ENCODE measurements at places on chromosomes 3 and 15.

DNA sequence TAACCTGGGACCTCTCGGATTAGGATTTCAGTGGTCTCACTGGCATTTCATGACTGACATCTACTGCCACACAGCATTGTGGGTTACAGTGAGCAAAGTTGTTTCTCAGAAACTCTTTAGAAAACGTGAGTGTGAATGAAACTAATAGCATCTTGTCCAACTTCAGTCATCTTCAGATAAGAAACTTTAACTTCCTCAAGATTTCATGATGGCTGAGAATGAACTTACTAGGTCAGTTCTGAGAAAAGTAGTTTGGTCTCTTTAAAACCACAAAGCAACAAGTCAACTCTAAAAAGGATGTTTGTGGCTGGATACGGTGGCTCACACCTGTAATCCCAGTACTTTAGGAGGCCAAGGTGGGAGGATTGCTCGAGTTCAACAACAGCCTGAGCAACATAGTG lies 14.2 kb upstream of the HOMER2 start:
- DNase-seq, result no peak

DNA sequence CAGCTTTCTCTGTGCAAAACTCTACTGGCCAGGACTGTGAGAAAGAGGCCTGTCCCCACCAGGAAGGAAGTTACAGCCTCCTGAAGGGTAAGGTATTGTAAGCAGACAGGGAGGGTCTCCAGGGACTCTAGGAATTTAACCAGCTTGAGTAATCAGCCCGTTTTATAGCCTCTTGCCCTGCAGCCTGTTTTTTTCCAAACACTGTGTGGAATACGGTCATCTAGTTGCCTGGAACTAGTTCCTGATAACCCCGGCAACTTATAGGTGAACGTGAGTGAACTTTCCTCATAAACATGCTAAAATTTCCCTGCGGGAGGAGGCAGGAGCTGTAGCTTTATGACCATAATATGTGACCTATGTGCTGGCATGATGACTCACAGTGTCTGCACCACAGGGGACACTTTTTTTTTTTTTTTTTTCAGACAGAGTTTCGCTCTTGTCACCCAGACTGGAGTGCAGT lies 60.1 kb upstream of the DAZL start:
- peak; percentile 84 for DNase-seq

DNA sequence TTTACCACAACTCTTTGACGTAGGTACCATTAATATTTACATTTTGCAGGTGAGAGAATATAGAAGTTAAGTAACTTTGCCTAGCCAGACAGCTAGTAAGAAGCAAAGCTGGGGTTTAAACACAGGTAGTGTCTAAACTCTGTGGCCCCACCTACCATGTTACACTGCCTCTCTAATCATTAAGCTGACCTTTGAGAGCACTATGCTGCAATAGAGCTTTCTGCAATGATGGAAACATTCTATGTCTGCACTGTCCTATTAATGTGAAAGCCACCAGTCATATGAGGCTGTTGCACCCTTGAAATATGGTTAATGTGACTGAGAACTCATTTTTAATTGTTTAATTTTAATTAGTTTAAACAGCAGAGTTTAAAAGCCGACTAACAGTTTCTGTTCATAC lies 6.3 kb upstream of the RARB start:
- no peak for DNase-seq

DNA sequence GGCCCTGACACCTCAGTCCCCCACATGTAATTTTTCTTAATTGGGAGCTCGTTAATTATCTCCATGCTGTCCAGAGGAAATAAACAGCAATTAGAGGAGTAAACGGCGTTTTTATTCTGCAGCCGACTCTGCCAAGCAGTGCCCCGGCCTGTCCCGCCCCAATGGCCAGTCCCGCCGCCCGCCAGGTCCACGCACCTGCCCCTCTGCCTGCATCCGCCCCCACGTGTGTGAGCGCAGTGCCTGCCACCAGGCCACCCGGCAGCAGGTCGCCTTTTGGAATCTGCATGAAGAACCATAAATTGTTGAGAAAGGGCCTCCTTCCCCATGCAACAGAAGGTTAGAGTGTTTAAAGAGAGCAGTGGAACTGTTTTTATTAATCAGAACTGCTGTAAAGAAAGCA lies 87.5 kb upstream of the LINGO1 start:
- no peak for DNase-seq

DNA sequence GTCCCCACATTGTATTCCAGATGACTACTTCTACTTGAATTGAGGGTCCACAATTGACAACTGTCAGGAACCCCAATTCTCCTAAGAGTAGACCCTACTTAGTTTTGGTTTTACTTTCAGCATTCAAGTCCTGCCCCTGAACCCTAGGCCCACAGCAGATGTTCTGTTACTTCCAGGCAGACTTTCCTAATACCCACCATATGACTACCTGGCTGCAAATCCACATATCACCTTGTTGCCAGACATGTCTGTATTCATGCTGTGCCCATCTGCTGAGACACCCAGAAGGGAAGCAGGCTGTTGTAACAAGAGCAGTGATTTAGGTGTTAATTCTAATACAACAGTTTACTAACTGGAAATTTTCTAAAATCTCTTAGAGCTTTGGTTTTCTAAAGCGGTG lies 235.1 kb upstream of the CCDC54 start:
- DNase-seq, result no peak

DNA sequence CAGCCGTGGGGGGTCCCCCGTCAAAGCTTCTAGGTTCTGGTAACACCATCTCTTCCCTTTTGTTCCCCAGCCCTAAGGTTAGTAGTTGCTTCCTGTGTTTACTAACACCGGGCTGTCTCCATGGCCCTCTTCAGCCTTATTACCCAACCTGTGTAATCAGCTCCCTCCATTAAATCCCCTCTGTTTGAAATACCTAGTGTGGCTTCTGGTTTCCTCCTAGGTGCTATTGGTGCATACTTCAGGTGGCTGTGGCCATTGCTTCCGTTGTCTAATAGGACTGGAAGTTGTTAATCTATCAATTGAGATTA lies 35.3 kb downstream of the MOBP start:
- no peak for DNase-seq

DNA sequence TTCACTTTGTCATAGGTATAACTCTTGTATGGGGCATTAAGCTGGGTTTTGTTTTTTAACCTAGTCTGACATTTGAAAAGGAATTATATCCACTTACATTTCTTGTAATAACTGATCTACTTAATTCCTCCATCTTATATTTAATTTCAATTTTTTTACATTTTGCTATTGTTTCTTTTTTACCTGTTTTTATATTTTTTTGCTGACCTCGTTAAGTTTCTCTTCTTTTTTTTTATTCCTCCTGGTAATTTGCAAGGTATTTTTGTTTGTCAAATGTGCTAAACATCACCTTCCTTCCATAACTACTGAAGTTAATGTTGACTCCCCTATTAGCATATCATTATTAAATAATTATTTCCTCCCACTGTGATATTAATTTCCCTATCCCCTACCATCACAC lies 87.7 kb upstream of the NR2F2 start:
- no peak for DNase-seq

DNA sequence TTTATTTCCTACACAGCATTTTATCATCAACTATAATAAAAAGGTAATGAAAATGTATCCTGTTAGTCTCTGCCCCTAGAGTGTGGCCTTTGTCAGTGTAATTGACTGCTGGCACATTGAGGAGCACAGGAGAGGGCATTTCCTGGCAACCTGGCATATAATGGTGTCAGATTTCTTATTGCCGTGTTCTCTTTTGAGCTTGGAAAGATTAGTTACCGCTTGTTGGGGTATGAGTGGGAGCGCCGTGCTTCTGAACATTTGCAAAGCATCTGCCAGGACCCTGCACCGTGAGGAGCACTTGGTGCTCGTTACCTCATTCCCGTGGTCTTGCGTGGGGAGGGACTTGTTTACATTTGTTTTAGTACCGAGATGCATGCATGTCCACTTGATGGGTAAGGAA lies 124.4 kb downstream of the PTPRG start:
- no peak for DNase-seq

DNA sequence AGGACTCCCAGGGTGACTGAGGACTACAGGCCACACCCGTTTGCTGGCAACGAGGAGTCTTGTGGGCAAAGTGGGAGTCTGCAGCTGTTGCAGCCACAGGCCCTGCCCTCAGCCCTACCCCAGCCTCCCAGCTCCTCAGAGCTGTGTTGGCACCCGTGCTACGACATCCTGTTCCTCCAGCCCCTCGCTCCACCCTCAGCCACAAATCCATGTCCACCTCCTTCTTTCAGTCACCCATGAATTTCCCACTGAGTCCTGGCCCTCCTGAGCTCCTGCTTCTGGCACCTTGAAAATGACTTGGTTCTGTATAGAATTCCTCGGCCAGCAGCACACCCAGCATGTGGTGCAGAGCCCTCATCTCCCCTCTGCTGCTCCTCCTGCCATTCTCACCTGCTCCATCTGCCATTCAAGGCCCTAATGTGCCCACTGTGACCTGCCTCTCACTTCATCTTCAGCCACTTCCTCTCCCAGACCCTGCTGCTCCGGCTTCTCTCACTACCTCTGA lies 20.9 kb upstream of the VILL start:
- DNase-seq, result no peak

- DNase-seq, result peak; percentile 89
Observed at GRCh38 chr3:55416331-55416821, 70.7 kb downstream of the WNT5A start.

- peak; percentile 75 for DNase-seq
Observed at GRCh38 chr3:78287085-78287484, 1247.2 kb downstream of the ROBO2 start.

DNA sequence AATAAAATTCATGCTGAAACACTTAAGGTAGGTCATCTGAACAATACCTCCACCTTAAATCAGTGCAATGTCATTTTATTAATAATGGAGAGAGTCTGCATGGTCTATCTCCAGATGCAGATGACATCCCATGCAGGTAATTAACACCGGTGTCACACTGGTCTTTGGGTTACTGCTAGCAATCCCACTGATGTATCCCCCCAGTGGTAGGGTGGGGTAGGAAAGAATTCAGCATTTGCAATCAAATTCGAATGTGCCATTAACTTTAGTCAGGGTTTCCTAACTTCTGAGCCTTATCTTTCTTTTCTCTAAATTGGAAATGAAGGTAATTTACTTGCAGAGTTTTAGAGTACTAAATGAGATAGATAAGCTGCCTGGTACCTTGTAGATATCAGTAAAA lies 44.4 kb downstream of the KIF15 start:
- DNase-seq, result no peak

GRCh38 chr15:48177766-48178647 lies at the start of gene MYEF2:
Gene MYEF2 (minus strand): TSS chr15:48178295. CDS start chr15:48178237, 58 bp downstream.
- peak; percentile 76 for DNase-seq

GRCh38 chr3:123143669-123144411 lies 57.9 kb upstream of the SEC22A start:
- peak; percentile 3 for DNase-seq

GRCh38 chr3:137360531-137361201 lies 402.9 kb downstream of the IL20RB start:
- no peak for DNase-seq

GRCh38 chr3:197371591-197372046 lies 73.2 kb upstream of the DLG1 start:
- no peak for DNase-seq

DNA sequence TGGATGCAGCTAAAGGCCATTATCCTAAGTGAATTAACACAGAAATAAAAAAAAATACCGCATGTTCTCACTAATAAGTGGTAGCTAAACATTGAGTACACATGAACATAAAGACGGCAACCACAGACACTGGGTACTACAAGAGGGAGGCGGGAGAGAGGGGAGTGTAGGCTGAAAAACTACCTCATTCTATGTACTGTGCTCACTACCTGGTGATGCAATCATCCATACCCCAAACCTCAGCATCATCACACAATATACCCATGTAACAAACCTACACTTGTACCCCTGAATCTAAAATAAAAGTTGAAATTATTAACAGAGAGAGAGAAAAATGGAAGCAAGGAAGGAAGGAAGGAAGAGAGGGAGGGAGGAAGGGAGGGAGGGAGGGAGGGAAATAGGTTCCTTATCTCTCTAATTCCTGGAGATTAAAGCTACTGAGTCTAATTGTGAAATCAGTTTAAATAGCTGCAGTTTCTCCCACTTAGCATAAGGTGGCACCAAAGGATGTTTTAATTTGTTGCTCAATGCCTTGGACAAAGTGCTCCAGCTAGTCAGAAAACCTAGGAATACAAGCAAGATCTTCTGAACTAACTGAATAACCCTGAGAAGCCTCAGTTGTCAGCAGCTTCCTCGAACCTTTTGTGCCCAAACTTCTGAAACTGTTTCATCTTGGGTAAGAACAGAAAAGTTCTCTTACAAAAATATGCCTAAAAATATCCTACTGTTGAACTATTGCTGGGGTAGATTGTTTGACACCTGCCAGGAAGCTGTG lies 79.4 kb upstream of the ATP11B start:
- peak; percentile 67 for DNase-seq

DNA sequence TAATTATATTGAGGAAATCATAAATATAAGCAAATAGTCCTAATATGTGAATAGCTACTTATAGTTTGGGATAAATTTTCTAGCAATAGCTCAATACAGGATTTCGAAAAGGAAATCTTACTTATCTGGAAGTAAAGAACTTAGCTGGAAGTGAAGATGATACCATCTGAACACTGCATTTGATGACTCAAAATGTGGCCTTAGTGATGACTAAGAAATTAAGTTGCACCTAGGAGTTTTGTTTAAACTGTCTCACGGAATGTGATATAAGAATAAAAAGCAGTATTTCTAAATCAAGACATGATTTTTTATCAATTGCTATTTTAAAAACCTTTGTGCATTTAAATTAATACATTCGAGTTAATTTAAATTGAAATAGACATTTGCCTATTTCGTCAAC lies 91.2 kb downstream of the EOMES start:
- peak; percentile 68 for DNase-seq

GRCh38 chr15:60656481-60656880 lies 177.5 kb upstream of the ICE2 start:
- DNase-seq, result no peak

DNA sequence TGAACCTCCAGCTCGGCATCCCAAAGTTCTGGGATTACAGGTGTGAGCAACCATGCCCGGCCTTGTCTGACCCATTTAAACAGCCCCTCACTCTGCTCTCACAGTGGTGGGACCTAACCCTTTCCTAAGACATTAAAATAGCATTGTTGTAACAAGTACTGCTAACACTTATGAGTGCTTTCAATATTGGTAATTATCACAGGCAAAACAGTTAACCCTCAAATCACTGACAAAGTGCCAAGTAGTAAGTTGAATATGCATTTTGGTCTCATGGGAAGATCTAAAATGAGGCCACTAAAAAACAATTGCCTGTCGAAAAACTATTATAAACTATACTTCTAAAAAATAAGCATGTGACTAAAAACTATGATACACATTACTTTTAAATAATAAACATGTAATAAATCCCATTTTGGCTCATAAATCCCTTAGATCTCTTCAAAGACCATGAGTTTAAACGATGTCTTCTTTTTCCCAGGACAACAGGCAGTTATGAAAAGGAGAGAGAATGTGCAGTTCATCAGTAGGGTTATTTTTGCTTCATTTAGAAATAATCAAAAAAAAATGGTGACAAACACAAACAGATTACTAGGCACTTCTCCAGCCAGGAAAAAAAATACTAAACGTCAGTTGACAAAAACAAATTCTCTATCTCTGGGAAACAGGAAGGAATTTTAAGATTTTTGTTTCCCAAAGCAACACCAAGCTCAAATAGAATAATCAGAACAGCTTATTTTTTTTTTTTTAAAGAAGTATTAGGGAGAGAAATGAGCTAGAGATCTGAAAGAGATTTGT lies 95.4 kb downstream of the RFTN1 start:
- no peak for DNase-seq

GRCh38 chr15:101029971-101030661 lies 111.0 kb downstream of the LRRK1 start:
- no peak for DNase-seq
